ENCODE measurements at places on chromosomes 16 and 17.

GRCh38 chr17:1590029-1590746 lies 27.6 kb upstream of the PITPNA start:
- DNase-seq = peak; percentile 66

GRCh38 chr17:78723001-78723796 lies 58.9 kb downstream of the CYTH1 start:
- DNase-seq = no peak

DNA sequence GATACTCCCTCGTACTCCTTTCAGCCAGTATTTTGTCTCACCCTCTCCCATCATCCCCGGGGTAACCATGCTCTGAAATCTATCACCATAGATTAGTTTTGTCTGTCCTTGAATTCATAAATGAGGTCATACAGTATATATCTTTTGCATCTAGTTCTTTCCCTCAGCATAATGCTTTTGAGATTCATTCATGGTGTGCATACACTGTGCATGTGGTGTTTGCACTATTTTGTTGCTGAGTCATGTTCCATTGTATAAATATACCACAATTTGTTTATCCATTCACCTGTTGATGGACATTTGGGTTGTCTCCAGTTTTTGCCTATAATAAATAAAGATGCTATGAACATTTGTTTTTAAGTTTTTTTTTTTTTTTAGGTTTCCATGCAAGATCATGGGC lies 34.2 kb upstream of the NLRP1 start:
- DNase-seq = no peak

DNA sequence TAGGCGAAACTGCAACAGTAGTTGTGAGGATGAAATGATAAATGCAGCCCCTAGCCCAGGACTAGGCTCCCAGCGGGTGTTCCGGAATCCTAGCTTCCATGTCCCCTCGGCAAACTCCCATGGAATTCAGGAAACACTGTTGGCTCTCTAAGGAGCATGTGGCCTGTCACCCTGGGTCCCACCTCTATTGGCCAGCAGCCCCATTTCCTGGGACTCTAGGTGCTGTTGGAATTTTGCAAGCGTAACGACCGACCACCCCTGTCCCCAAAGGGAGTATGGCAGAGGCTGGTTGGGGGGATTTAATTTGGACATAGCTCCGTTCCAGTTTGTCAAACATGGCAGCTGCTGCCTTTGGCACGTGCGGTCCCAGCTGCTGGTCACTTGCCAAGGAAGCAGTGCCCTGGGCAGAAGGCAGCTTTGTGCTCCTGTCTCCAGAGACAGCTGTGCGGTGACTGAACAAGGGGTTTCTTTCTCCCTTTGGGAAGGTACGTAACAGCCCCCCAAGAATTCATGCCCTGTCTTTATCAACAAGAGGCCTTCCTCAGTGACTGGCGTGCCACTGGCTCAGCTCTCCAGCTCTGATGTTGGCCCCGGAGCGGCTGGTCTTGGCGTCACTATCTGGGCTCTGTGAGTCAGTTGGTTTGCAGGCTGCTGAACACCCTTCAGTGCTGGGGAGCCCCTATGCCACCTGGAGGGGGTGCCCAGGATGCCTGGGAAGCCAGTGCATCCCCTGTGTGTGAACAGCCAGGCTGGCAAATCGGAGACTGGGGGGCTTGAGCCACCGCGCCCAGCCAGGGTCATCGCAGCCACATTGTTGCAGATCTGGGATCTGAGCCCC lies 235.2 kb upstream of the TNRC6C start:
- no peak for DNase-seq

- DNase-seq = no peak
These were observed 36.4 kb upstream of the HSBP1 start for GRCh38 chr16:83771306-83771942.

GRCh38 chr17:77349976-77350830 lies 209.4 kb downstream of the SEC14L1 start:
- DNase-seq = no peak

Measured in Calu3 (cell line).